ENCODE measurements at places on chromosomes 16 and 17.

DNA sequence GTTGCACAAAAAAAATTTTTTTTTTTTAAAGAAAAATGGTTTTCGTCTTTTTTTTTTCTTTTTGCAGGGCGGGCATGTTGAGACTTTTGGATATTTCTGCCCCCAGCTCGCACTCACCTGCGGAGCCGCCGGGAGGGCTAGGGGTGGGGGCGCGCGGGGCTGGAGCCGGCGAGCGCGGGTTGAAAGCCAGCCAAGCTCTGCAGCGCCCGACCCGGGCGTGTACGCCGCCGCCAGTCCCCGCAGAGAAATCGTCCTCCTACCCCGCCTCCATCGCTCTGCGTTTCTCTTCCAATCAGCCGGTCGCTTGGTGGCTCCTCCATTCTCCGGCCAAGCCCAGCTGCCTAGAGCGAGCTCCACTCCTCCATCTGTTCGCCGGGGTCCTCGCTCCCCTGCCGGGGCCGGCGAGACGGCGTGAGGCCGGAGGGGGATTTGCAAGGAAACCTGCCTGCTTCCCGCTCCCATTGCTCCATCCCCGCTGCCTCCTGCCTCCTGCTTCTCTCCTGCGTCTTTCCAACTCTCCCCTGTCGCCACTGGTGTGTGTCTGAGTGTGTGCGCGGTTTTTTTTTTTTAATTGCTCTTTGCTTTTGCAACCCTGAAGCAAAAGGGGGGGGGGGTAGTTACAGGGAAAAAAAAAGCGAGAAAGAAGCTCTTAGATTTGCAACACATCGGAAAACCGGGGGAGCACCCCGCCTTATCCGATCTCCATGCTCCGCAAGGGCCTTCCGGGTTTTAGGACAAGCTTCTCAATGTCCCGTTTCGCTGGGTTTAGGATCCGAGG, 1.8 kb upstream of the UBTF start:
- DNase-seq = peak; percentile 54

DNA sequence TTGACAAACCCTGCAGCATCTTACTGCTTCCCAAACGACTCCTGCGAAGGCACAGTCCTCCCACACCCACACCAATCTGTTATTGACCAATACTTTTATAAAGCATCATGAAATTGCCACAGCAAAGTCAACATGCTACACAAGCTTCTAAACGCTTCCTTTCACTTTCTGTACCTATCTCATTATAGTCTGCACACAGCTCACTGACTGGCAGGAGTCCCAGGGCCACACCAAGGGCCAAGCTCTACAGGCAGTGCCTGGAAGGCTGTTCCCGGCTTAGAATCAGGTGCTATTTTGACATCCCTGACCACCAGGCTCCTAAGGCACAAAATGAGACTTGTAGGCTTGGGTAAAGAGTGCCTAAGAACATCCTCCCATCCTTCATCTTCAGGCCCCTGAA, 39.5 kb downstream of the USP7 start:
- DNase-seq = no peak

DNA sequence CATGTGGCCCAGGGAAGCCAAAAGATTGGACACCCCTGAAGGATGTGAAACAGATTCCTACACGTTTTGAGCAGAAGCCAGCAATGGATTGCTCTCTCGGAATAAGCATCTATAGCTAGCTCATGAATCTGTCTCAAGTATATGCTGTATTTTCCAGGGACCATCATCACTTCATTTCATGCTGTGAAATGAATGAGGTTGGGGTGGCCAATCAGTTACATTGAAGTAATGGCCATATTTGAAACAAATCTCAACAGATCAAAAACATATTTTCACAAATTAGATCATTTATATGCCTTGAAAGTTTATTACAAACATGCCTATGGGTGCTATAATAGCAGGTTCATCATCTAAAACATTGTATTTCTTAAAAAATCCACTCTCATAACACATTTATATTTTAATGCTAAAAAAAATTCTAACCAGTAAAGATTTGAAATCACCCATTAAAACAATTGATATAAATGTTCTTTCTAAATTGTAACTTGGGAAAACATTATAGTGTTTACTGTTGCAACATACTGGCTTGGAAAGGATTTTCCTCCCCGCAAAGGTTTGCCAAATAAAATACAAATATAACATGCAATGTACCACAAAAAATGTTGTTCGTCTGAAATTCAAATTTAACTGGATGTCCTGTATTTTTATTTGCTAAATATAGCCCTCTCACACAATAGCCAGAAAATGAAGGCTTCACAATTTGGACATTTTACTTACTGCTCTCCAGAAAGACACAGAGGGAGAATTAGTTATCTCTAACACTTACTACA, 743.6 kb downstream of the KCNJ2 start:
- no peak for DNase-seq

GRCh38 chr16:49800876-49801275, 55.0 kb downstream of the ZNF423 start:
- no peak for DNase-seq

DNA sequence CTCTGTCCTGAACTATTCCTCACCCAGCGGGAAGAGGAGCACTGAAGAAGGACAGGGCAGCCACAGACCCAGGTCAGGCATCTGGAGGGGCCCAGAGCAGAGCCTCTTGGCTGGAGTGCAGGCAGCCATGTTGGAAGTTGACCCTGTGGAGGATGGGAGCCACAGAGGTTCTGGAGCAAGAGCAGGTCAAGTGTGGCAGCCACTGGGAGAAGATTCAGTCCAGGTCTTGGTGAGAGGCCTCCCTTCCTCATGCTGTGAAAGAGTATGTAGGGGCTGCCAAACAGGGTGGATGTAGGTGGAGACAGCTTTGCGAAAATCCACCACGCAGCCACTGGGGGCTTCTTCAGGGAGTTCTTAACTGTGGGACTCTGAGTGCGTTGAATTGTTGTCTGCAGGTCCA, 590 bp upstream of the CD79B start:
- no peak for DNase-seq

GRCh38 chr16:51540259-51540658, 389.2 kb upstream of the SALL1 start:
- no peak for DNase-seq

DNA sequence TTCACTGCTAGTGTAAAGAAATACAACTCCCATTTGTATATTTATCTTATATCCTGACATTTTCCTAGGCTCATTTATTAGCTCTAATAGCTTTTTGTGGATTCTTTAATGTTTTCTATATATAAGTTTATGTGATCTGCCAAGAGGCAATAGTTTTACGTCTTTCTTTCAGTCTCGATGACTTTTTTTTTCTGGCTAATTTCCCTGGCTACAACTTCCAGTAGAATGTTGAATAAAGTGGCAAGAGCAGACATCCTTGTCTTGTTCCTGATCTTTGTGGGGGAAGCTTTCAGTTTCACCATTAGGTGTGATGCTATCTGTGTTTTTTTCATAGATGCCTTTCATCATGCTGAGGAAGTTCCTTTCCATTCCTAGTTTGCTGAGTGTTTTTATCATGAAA, 43.9 kb upstream of the ABCA3 start:
- no peak for DNase-seq

DNA sequence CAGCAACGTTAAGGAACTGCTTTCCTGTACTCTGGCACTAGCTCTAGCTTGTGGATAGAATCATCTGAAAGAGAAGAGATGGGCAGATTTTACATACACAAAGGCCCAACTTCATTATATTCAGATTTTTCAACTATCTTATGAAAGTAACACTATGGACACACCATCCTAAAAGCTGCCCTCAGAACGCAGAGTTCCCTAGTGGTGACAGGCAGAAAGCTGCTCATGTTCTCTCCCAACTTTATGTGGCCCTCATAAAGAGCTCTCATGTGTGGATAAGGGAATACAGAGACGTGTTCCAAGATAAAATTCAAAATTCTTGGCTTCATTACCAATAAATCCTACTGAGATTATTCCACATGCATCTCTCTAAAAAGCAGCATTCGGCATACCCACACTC, 1.5 kb downstream of the CFAP20 start:
- no peak for DNase-seq

- no peak for DNase-seq
Observed at GRCh38 chr16:66845791-66846221, 1.6 kb downstream of the CA7 start.

DNA sequence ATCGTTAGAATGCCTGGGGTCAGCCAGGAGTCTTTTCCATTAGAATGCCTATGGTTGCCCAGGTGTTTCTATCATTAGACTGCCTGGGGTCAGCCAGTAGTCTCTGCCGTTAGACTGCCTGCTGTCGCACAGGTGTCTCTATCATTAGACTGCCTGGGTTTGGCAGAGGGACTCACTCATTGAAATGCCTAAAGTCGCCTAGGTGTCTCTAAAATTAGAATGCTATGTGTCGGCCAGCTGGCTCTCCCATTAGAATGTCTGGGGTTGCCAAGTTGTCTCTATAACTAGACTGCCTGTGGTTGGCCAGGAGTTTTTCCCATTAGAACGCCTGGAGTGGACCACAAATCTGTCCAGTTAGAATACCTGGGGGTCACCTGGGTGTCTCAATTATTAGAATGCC, 2266.5 kb downstream of the TP53TG3F start:
- no peak for DNase-seq
